IMR-90 (cell line): ENCODE measurements at places on chromosomes 7 and 10. TPM values are rescaled to one million over a fixed set of nuclear protein-coding genes. Genes with fewer than 3 reads are reported as not detected.

- no peak for DNase-seq
Observed at GRCh38 chr7:116307253-116307652, 96.9 kb downstream of the TES start.

DNA sequence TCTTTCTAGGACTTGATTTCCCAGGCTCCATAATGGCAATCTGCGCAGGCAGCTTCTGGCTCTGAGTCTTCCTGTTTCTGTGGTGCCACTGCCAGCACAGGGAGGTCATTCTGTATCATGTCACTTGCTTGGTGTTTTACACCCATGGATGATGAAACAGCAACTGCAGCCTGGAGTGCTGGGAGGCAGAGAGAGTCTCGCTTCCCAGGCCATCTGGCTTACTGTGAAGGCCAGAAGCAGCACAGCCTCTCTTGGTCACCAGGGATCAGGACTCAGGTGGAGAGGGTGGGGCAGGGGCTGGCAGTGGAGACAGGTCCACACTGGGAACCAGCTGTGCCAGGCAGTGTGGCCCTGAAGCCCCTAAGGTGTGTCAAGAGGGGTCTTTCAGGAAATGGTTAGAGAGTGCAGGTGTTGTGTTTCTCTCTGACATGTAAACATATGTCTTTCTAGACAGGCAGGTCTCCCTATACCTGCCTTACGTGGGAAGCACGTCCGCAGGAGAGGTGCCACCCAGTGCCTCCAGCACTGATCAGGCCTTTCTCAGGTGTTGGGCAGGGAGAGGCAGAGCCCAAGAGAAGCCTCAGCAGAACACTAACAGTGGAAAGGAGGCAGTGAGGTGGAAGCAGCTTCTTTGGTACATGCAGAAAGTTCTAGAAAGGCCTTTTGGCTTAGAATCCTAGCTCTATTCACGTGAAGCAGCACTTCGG is 71.4 kb downstream of the INSIG1 start:
- DNase-seq = no peak

DNA sequence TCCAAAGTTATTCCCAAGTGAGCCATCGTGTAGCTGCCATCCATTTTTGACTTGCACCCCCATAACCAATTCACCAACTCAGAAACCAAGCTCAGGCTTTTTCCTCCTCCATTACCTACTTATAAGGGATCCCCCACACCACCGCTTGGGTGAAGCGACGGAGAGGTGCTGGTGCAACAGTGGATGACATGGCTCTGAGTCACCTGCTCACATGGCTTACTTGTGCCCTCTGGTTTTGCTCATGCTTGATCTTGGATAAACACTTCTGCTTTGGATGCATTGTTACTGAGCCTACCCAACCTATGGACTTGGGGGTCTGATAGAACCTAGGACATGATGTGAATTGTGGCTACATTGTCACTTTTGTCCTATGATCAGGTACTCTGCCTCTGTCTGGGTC is 12.0 kb upstream of the AKR1B1 start:
- peak; percentile 79 for DNase-seq

Gene NUTM2B
- total RNA-seq = under 0.01 and 0.18 TPM in 2 replicates

Gene GRID1
- not detected in 2 replicates for total RNA-seq

Gene NEBL
- under 0.01 TPM in 1 of 2 replicates, not detected in the other for total RNA-seq

- DNase-seq = peak; percentile 92
Observed at GRCh38 chr7:116524609-116525297, at the start of gene CAV1. Gene CAV1, plus strand, starts transcription at chr7:116525036. Its CDS starts 27 bp downstream, at chr7:116525063.

Gene CYP2C19
- total RNA-seq = not detected in 2 replicates

Gene SEC61A2
- 6.8 and 8.3 TPM in 2 replicates for total RNA-seq

Gene SEC24C
- total RNA-seq = 66.4 and 74.2 TPM in 2 replicates

Gene CYP26A1
- total RNA-seq = not detected in 2 replicates

- peak; percentile 47 for DNase-seq
Observed at GRCh38 chr10:58177362-58177947, 90.2 kb downstream of the IPMK start.

DNA sequence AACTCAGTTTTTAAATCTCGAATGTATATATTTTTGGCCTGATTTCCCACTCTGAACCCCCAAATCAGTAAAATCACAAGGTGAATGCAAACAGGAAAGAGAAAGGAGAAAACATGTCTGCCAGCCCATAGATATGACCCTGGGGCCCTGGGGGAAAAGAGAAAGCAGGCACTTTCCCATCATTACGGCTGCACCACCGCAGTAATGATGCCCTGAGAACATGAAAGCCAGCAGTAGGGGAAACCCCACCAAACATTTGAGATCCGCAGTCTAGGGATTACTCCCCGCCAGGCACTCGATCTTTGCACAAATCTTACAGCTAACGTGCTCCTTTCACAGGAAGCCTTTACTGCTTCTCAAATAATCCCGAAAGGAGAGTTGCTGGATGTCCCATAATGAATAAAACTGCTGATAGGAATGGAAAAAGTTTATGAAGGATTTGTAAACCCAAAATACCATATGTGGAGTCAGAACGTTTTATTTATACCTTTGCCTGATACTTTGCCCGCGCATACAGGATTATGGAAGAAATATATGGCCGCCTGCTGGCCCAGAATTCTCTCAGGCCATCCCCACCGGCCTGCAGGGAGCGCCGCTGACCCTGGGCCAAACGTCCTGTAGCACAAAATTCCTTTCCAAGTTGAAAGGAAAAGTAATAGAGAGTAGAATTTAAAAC is 180.0 kb upstream of the INHBA start:
- no peak for DNase-seq

DNA sequence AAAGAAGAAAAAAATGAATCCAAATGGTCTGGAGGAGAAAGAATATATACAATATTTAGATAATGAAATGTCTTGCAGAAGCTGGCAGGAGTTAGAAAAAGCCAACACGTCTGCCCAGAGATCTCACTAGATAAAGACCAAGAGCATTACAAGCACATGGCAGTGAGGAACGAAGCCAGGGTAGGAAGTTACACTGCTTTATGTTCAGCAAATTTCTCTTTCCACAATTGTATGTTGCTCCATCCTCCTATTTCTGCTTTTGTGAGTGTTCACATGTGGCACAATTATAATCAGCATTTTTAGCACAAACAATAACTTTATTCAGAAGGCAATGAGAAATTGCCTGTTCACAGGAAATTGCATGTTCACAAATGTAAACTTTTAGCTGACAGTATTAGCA is 53.7 kb downstream of the LRRC17 start:
- no peak for DNase-seq
